Right lobe of liver (tissue), 6 donors: ENCODE measurements at places on chromosomes 11 and 22. TPM values are rescaled to one million over a fixed set of nuclear protein-coding genes. Genes with fewer than 3 reads are reported as not detected.

DNA sequence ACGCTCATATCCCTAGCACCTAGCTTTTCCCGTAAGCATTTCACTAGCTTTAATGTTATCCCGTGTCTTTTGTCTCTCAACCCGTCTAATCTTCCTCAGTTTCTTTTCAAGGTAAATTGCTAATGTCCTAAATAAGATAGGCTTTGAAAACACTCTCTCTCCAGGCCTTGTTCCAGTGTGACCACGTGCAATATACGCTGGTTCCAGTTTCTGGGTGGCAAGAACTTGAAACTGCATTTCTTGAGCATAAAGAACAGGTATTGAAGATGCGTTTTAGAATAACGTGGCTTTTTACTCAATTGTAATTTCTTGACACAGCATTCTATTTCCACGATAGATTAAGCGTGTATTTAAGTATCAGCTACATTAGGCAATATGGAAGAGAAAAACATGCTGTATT lies 1.1 kb downstream of the CDC45 start:
- no peaks in the 10 kb centered on the region for H3K36me3 ChIP-seq
- no peak overlapping the region for H3K4me3 ChIP-seq
- H3K27me3 ChIP-seq, result no peaks in the 10 kb centered on the region

DNA sequence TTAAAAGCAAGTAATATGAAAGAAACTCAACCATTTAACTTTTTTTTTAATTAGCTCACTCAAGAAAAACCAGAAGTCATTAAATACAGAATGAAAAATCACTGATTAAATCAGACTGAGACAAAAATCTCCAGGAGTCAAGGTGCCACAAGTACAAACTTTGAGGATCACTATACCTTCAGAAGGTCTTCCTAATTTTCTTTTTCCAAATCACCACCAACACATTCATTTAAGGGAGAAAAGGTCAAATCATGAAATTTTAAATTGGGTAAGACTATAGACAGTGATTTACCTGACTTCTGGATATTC lies 32.3 kb downstream of the PITPNB start:
- H3K27me3 ChIP-seq, result no peaks in the 10 kb centered on the region
- H3K4me3 ChIP-seq, result no peak overlapping the region
- no peak for DNase-seq
- H3K27ac ChIP-seq, result peak overlapping the region; percentile 98
- H3K36me3 ChIP-seq, result no peaks in the 10 kb centered on the region

DNA sequence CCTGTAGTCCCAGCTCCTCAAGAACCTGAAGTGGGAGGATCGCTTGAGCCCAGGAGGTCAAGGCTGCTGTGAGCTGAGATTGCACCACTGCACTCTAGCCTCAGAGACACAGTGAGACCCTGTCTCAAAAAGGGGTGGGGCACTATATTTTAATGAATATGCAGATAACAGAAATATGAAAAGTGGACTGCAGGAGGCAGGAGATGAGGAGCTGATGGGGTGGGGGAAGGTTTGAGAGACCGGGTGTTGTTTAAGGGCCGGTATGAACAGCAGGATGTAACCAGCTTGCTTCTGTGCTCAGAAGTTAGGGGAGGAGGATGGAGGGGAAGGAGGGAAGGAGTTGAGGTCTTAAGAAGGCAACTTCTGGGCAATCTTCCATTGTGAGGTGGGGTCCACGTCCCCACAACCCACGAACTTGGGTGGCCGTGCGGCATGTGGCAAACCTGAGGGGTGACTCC lies 1.3 kb upstream of the B4GALNT4 start:
- H3K4me3 ChIP-seq, result no peak overlapping the region
- no peak overlapping the region for H3K27ac ChIP-seq
- H3K27me3 ChIP-seq, result no peaks in the 10 kb centered on the region
- DNase-seq, result no peak
- H3K4me1 ChIP-seq, result no peaks in the 10 kb centered on the region

- H3K27me3 ChIP-seq, result no peaks in the 10 kb centered on the region
- no peaks in the 10 kb centered on the region for H3K4me1 ChIP-seq
- H3K36me3 ChIP-seq, result no peaks in the 10 kb centered on the region
- H3K4me3 ChIP-seq, result no peak overlapping the region
- H3K27ac ChIP-seq, result no peak overlapping the region
Observed at GRCh38 chr11:96246718-96247552, 96.1 kb downstream of the MAML2 start.

GRCh38 chr11:95296621-95297025 lies 65.6 kb upstream of the SESN3 start:
- H3K4me3 ChIP-seq, result no peak overlapping the region
- H3K27me3 ChIP-seq, result no peaks in the 10 kb centered on the region
- no peak overlapping the region for H3K27ac ChIP-seq
- no peak for DNase-seq

GRCh38 chr11:27574342-27574741 lies 67.8 kb upstream of the LIN7C start:
- no peaks in the 10 kb centered on the region for H3K4me1 ChIP-seq
- H3K27ac ChIP-seq, result no peak overlapping the region
- H3K4me3 ChIP-seq, result no peak overlapping the region
- DNase-seq, result no peak
- no peaks in the 10 kb centered on the region for H3K27me3 ChIP-seq

DNA sequence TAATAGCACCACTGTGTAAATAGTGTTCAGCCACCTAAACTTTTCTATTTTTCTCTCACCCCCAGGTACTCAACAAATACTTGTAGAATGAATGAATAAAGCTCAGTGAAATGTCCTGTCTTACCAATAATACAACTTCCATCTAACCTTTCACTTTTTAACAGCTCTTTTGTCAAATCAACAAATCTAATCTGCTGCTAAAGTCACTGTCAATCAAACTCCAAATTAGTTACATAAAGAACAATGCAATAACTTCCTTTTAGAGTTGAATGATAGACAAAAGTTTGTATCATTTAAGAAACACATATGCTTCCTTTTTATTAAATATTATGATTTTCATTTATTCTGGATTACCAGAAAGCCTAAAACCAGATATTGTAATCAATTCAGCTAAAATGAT lies 34.7 kb upstream of the C11orf58 start:
- H3K27me3 ChIP-seq, result no peaks in the 10 kb centered on the region
- DNase-seq, result no peak
- H3K4me3 ChIP-seq, result no peak overlapping the region
- no peaks in the 10 kb centered on the region for H3K36me3 ChIP-seq

DNA sequence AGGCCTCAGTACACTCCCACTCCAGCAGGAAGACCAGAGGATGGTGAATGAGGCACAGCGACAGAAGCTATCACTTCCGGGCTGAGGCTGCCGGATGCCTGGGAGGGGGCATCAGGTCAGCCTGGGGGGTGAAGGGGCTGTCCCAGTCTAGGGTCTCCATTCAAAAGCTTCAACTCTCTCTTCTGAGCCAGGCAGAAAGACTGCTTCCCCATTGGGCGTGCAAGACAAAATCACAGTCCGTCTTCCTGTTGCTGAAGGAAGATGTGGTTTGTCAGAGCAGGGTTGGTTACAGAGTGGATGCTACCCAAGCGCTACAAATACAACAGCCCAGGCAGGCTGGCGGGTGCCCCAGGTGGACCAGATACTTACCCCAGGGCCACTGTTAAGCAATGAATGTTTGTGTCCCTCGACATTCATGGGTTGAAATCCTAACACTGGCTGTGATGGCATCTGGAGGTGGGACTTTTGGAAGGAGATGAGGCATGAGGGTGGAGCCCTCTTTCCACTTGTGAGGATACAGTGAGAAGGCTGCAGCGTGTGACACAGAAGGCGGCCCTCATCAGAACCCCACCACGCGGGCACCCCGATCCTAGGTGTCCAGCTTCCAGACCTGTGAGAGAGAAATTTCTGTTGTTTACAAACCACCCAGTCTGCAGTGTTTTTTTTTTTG lies 12.0 kb downstream of the UPK3A start:
- no peaks in the 10 kb centered on the region for H3K36me3 ChIP-seq
- H3K27ac ChIP-seq, result no peak overlapping the region
- H3K27me3 ChIP-seq, result no peaks in the 10 kb centered on the region
- H3K4me3 ChIP-seq, result no peak overlapping the region
- H3K4me1 ChIP-seq, result no peaks in the 10 kb centered on the region
- no peak for DNase-seq

DNA sequence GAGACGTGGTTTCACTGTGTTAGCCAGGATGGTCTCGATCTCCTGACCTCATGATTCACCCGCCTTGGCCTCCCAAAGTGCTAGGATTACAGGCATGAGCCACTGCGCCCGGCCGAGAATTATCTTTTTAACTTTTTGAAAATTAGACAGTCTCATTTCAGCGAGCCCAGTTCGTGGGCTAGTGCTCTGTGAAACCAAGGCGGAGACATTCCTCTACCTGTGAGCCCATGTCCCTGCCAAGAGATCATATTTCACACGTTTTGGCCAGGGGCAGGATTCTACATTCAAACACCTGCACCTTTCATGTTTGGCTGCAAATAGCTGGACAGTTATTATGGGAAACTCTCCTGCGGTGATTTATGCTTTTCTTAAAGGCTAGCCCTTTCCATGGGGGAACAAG lies 60.3 kb downstream of the IRAG1 start:
- H3K27me3 ChIP-seq, result no peaks in the 10 kb centered on the region
- H3K27ac ChIP-seq, result no peak overlapping the region
- no peak overlapping the region for H3K4me3 ChIP-seq
- no peaks in the 10 kb centered on the region for H3K4me1 ChIP-seq
- no peaks in the 10 kb centered on the region for H3K36me3 ChIP-seq

- no peaks in the 10 kb centered on the region for H3K27me3 ChIP-seq
- H3K4me1 ChIP-seq, result no peaks in the 10 kb centered on the region
- no peak overlapping the region for H3K27ac ChIP-seq
- no peaks in the 10 kb centered on the region for H3K36me3 ChIP-seq
Observed at GRCh38 chr11:29485641-29486040, 531.2 kb downstream of the KCNA4 start.

DNA sequence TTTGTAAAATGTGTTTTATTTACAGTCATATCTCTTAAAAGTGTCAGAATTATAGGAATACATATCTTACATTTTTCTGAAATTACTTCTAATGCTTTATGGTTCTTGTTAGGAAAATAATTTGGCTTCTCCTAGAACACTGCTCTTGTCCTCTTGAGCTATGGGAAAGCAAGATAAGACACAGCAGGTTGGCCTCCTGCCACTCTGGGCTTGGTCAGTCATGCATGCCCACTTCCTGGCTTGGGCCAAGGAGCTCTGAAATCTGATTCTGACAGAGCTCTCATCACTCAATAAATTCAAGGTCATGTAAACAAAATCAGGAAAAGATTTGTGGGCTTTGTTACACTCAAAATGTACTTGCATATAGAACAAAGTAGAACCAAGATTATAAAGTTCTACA lies 1036.0 kb downstream of the OPCML start:
- H3K36me3 ChIP-seq, result no peaks in the 10 kb centered on the region
- no peak overlapping the region for H3K27ac ChIP-seq
- no peak for DNase-seq
- H3K4me3 ChIP-seq, result no peak overlapping the region
- H3K4me1 ChIP-seq, result no peaks in the 10 kb centered on the region

DNA sequence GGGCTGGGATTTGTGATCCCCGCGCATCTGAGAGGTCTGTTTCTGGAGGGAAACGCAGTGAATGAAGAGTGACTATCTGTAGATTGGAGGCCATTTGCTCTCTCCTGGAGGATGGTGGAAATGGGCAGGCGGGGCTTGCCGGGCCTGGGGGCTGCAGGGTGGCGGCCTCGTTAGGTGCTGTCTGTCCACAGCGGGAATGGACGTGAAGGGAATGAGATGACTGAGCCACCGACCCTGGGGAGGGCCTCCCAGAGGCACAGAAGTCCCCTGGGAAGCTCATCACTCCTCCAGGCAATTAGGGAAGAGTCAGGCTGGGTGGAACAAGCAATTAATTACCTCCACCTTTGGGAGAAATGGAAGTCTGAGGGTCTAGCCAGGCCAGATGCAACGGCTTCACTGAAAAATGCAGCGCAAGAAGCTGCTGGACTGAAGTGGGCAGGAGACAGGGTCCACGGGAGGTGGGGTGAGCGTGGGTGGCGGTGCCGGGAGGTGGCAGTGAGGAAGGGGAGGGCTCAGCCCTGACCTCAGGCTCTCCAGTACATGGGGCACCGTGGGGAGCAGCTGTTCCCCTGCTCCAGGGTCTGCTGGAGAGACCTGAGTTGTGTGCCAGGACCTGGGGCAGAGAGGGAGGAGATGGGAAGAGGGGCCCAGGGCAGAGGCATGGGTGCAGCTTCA lies 524.5 kb downstream of the BRD1 start:
- H3K36me3 ChIP-seq, result no peaks in the 10 kb centered on the region
- DNase-seq, result no peak
- H3K27me3 ChIP-seq, result no peaks in the 10 kb centered on the region
- H3K4me3 ChIP-seq, result no peak overlapping the region

DNA sequence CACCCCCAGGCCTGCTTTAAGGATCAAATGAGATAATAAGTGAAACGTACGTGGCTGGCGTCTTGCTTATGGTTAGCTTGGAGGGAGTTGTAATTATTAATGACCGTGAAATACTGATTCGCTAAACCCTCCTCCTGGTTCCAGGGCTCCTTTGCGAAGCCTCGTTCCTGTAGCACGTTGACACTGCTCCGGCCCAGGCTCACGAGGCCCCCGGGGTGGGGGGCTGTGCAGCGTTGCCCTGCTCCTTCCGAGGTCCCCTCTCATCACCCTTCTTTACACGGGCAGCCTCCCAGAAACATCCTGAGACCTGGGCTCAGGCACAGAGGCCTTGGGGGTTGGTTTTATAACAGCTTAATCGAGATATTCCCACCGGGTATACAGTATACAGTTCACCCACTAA lies 9.1 kb downstream of the GRAMD4 start:
- no peaks in the 10 kb centered on the region for H3K4me1 ChIP-seq
- no peak overlapping the region for H3K4me3 ChIP-seq
- H3K27ac ChIP-seq, result no peak overlapping the region
- no peaks in the 10 kb centered on the region for H3K36me3 ChIP-seq
- no peaks in the 10 kb centered on the region for H3K27me3 ChIP-seq
- no peak for DNase-seq

GRCh38 chr11:68013611-68014156 lies 3.6 kb downstream of the ALDH3B1 start:
- no peak overlapping the region for H3K27ac ChIP-seq
- H3K4me3 ChIP-seq, result no peak overlapping the region
- peaks cover 13% of the 10 kb centered on the region for H3K4me1 ChIP-seq
- H3K27me3 ChIP-seq, result no peaks in the 10 kb centered on the region
- DNase-seq, result no peak
- no peaks in the 10 kb centered on the region for H3K36me3 ChIP-seq

GRCh38 chr11:30196400-30197206 lies 34.2 kb upstream of the FSHB start:
- no peaks in the 10 kb centered on the region for H3K4me1 ChIP-seq
- H3K27me3 ChIP-seq, result no peaks in the 10 kb centered on the region
- no peak overlapping the region for H3K4me3 ChIP-seq
- no peaks in the 10 kb centered on the region for H3K36me3 ChIP-seq
- peak; percentile 58 for DNase-seq

DNA sequence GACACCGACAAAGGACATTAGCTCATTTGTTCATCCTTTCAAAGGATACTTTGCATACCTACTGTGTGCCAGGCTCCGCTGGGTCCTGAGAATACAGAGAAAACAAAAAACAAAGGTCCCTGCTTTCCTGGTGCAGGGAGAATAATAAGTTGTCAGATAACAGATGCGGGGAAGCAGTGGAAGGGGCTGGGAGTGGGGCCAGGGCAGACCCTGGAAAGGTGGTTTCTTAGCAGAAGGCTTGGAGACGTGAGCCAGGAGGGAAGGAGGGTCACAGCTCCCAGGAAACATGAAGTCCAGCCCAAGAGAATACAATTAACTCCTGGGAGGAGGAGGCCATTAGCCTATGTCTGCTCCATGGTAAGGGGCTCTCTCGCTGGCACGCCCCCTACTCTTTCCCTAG lies 9.8 kb upstream of the ANO1 start:
- H3K4me1 ChIP-seq, result no peaks in the 10 kb centered on the region
- DNase-seq, result no peak
- H3K27me3 ChIP-seq, result no peaks in the 10 kb centered on the region

Gene SIPA1
- total RNA-seq, result 21.6 TPM

Gene SERHL2
- total RNA-seq, result 2.9 TPM

Gene CTSD
- 689 TPM for total RNA-seq

Gene IFITM10
- total RNA-seq, result 1.3 TPM

Gene SPDYC
- not detected for total RNA-seq

Gene C11orf16
- total RNA-seq, result not detected
